GDM1 (cell line): ENCODE measurements at places on chromosomes 12 and 14.

DNA sequence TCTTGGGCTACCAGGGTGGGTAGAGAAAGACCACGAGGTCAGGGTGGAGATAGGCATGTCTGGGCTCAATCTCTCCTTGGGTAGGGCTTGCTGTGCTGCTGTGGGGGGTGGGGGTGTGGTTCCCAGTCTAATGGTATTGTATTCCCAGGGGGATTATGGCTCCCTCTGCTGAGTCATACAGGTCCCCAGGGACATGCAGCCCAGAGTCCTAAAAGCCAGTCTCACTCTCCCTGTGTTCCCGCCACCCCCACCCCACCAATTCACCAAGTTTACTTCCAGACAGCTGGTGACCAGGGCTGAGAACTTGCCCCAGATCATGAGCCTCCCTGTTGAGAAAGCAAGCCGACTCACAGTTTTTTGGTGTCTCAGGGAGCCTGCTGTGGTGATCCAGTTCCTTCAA, 367.6 kb downstream of the C12orf75 start:
- no peak for DNase-seq

DNA sequence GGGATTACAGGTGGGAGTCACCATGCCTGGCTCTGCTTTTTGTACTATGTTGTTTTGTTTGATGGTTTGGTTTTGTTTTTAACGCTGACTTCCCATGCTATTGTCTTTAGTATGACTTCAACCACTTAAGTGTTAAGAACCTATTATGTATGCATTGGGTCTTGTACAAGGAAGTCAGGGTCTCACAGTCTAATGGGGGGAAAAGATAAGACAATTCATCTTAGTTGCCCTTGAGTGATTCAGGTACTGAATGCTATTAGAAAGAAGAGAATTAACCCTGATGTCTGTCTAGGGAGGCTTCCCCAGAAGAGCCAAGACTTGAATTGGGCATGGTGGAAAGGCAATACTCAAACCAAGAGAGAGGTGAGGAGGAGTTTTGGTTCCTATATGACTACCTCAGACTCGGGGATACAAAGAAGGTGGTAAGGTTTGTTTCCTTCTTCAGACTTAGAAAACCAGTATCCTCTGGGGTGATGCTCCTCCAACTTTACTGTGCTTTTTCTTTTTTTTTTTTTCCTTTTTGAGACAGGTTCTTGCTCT, 64.6 kb downstream of the SUSD6 start:
- no peak for DNase-seq

GRCh38 chr12:67921286-67921685, 68.0 kb upstream of the IFNG-AS1 start:
- DNase-seq, result no peak

- DNase-seq, result no peak
Observed at GRCh38 chr14:95520346-95520745, 3.9 kb upstream of the SYNE3 start.

DNA sequence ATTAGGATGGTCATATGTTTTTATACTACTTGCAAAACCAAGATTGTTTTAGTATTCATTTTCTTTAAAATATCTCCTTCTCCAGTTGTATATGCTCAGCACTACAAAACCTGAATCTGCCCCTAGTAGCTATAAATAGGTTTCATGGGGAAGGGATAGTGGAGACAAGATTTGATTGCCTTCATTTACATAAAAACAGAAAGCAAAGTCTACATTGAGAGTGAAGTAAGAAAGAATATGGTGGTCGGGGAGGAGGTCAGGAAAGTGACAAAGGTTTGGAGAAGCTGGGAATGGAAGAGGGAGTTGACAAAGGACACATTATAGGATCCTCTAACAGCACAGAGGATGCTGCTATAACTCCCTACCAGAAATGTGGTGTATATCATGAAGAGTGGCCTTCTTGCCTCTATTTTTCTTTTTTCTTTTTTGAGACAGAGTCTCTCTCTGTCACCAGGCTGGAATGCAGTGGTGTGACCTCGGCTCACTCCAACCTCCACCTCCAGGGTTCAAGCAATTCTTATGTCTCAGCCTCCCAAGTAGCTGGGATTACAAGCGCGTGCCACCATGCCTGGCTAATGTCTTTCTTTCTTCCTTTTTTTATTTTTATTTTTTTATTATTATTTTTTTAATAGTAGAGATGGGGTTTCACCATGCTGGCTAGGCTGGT, 6.6 kb upstream of the LRP6 start:
- no peak for DNase-seq

DNA sequence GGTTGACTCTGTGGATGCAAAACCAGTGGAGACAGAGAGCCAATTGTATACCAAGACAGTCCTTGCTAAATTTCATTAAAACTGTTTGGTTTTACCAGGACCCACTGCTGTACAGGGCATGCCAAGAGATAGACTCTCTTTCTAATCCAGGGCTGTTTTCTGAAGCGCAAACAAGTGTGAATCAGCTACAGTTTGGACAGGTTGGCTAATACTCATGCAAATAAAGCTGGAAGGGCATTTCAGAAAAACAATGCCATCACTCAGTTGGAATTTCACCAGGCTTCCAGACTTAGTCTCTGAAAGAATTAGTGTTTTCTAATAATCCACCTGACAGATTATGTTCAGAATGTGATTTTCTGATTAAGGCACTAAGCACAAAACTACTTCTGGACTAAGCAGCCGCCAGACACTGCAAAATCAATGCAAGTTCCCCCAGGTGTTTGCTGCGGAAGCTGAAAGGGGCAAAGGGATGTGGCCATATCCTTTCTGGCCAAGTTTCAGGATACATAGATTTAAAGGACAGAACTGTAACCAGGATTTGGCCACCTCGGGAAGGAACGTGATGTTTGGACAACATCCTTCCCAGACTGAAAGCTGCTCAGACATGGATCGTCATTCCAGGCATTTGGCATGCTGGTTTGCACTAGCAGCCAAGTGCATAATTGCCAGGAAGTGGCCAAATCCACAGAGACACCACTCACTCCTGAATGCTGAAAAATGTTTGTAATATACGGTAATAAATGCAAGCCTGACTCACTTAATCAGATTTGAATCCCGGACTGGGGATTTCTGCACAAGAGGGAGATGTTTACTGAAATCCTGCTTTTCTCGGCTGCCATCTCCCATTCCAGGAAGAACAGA, 32.0 kb upstream of the CDKN3 start:
- DNase-seq, result no peak

DNA sequence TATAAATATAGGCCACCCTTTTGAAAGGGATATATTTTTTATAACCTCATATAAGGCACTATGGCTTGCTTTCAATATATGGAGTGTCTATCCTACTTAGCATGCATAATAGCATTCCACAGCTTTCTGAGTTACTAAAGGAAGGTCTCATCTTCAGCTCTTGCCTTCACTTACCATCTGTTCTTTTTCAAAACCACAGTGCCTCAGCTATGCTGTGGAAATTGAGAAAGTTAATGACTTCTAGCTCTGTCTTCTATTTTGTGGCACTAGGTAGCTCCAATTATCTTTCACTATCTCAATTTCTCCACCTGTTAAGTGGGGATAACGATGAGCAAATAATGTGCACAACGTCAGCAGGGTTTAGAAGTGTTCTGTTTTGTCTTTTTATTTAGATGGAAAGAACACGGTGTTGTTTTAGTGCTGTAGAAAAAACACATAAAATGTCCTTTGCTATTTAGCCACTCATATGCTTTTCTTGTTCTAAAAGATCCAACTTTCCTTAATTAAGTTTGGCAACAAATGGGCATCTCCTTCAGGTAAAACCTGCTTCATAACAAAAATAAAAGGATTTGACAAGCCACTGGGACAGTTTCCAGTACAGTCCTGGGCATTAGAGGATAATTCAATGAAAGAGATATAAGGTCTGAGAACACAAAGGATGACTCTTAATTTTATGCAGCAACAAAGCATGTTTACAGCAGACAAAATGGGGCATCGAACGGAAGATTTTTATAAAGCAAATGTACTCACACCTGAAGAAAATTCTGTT, 462.0 kb upstream of the SYT1 start:
- no peak for DNase-seq

- DNase-seq, result no peak
Observed at GRCh38 chr12:42625611-42626010, 36.1 kb upstream of the PRICKLE1 start.

DNA sequence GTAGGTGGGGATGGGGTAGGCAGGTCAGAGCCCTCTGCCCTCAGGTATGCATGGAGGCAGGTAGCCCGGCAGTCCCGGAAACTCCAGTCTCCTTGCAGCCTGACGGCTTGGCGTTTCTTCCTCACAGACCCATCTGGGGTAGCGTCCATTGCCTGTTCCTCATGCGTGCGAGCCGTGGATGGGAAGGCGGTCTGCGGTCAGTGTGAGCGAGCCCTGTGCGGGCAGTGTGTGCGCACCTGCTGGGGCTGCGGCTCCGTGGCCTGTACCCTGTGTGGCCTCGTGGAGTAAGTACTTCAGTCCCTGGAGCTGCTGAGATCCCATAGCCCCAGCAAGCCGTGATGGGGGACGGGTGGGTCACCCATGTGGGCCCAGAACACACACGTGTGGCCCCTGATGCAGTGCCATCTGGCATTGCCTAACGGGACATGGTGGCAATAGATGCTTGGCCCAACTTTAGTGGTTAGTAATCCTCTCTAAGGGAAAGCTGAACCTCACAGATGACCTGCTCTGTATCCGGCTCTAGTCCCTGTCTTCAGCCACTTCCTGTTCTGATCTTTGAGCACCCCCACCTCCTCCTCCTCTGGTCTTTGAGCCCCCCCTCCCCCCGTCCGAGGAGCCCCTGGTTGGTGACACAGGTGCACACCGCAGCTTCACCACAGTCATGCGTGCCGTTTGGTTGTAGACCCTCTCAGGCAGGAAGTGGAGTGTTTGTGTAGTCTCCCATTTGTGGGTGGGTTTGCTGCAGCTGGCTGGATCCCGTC, 3.7 kb downstream of the SIVA1 start:
- DNase-seq, result no peak

GRCh38 chr12:1324910-1325309, 269.5 kb downstream of the FBXL14 start:
- no peak for DNase-seq

GRCh38 chr12:72207079-72207478, 65.1 kb upstream of the TRHDE start:
- DNase-seq, result no peak

GRCh38 chr14:92995620-92996019, 72.7 kb downstream of the CHGA start:
- DNase-seq, result no peak

- no peak for DNase-seq
Observed at GRCh38 chr12:98868076-98868475, 223.0 kb downstream of the APAF1 start.

GRCh38 chr14:100640471-100641273, 53.5 kb upstream of the BEGAIN start:
- peak; percentile 71 for DNase-seq

GRCh38 chr12:3065300-3065699, 11.9 kb upstream of the TSPAN9 start:
- DNase-seq, result no peak

DNA sequence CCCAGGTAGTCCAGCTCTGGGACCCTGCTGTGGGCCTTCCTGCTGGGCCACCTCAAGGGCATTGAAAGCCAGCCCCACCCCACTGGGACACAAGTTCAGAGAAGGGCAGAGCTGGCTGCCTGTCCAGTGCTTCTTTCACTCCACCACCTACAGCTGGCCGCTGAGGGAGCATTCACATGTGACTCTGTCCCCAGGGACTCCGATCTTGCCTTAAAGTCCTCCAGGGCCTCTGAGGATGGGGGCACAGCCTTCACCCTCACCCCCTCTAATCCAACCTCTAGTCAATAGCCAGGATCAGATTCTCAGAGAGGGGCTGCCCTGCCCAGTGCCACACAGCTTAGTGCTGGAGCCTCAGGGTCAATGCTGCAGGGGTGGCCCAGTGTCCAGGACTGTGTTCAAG, 5.0 kb upstream of the CYP46A1 start:
- no peak for DNase-seq

- DNase-seq, result no peak
Observed at GRCh38 chr12:115722181-115722580, 555.3 kb downstream of the MED13L start.

- no peak for DNase-seq
Observed at GRCh38 chr14:67746927-67747326, 45.2 kb downstream of the RDH12 start.

DNA sequence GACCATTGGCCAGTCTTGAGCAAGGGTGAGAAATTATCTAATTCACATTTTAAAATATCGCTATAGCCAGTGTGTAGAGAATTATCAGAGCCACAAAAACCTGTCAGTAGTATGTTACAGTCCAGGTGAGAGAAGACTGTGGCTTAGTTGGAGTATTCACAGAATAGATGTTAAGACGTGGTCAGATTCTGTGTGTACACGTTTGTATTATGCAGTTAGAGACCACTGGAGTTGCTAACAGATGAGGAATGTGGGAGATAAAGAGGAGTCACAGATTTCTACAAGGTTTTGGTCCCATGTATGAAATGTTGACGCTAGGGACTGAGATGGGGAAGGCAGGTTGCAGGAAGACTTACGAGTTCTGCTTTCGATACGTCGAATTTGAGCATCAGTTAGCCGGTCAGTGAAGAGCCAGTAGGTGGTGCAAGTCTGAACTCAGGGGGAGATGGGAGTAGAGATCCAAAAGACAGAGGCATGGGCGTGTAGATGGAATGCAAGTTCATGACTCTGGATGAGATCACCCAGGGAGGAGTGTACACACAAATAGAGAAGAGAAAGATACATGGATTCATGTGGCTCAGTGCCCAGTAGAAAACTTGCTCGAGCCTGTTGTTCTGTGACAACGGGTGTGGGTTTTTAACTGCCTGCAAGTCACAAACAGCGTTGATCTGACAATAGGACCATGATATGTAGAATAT, 114.8 kb upstream of the FLRT2 start:
- DNase-seq, result no peak

GRCh38 chr12:132417741-132418140, 72.2 kb upstream of the FBRSL1 start:
- no peak for DNase-seq

DNA sequence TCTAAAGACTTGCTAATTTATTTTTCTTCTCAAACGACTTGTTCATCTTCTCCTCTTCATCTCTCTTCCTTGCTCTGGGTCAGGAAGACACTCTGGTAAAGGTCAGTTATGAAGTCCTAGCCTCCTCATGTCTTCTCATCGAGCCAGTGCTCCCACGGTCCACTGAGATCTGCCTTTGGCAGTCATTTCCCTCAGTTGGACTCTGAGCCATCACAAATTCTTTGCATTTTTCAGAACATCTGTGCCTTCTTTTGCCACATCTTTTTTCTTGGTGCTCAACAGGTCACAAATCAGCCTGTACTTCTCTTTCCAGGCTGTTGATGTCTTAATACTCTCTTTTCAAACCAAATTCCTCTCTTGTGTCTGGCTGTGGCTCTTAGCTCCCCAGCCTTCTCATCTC, 49.7 kb downstream of the IGF1 start:
- DNase-seq, result no peak

GRCh38 chr12:39103552-39104165, 198.3 kb upstream of the CPNE8 start:
- no peak for DNase-seq

GRCh38 chr12:77493302-77494168, 337.2 kb upstream of the NAV3 start:
- no peak for DNase-seq

DNA sequence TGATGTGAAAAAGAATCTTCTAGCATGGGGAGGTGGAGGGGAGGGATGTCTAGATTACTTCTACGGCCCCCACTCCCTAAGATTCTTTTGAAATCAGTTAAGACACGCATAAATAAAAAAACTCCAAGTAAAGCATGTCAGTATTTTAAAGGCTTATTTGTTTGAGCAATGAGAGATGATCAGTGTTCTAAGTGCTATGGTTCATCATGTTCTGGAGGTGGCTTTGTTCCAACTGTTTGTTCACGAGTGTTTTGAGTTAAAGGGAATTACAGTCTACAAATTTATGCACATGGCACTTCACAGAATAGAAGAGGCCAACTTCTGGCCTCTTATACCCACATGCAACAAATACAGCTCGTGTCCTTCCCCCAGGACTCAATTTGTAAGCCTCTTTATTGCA, 394.9 kb downstream of the RAD51B start:
- DNase-seq, result no peak
